GOT3 (cell line): ENCODE measurements at places on chromosomes 4 and X.

DNA sequence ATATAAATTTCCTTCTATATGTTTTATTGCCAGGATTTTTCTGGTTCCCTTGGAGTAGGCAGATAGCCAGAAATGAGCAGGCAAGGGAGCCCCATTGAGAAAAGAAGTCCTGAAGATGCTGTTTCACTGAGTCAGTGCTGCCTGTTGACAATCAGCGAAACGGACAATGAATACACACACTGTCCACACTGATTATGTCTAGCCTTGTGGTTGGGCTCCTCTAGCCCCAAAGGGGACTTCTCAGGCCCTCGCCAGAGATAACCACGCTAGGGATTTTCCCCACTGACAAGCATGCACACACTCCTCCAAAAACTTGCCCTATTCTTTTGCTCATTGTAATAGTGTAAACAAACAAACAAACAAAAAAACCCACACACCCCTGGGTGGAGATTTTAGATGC is 369.3 kb downstream of the DMD start:
- no peak for DNase-seq

- no peak for DNase-seq
Measured at GRCh38 chrX:43676971-43677572, 21.0 kb downstream of the MAOA start.

GRCh38 chr4:142516686-142517526 is 329.2 kb downstream of the INPP4B start:
- DNase-seq: no peak

GRCh38 chrX:27575565-27575964 is 14.6 kb upstream of the DCAF8L2 start:
- no peak for DNase-seq

- no peak for DNase-seq
Measured at GRCh38 chrX:139125916-139126315, 404.6 kb upstream of the F9 start.

DNA sequence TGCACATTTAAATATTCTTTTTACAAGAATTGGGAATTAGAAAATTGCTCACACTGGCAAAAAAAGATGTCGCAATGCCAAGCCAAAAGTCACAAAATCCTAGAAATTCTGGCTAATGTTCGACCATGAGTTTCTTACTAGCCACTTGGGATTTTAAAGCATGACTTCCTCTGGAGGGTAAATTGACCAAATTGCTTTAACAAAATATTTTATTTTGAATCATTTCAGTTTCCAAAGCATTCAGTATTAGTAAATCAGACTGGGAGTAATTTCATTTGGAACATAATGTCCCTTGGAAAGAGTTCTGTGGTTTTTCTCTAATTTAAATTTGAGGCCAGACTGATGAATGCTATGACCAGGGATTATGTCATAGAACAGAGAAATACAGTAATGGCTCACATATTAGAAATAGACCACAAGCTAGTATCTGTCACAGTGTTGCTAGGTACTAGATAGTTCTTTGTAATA is 7.6 kb upstream of the CXCL5 start:
- DNase-seq: no peak
